Naive thymus-derived CD4-positive, alpha-beta T cell (primary cell): ENCODE measurements at places on chromosomes 4 and X. TPM values are rescaled to one million over a fixed set of nuclear protein-coding genes. Genes with fewer than 3 reads are reported as not detected.

DNA sequence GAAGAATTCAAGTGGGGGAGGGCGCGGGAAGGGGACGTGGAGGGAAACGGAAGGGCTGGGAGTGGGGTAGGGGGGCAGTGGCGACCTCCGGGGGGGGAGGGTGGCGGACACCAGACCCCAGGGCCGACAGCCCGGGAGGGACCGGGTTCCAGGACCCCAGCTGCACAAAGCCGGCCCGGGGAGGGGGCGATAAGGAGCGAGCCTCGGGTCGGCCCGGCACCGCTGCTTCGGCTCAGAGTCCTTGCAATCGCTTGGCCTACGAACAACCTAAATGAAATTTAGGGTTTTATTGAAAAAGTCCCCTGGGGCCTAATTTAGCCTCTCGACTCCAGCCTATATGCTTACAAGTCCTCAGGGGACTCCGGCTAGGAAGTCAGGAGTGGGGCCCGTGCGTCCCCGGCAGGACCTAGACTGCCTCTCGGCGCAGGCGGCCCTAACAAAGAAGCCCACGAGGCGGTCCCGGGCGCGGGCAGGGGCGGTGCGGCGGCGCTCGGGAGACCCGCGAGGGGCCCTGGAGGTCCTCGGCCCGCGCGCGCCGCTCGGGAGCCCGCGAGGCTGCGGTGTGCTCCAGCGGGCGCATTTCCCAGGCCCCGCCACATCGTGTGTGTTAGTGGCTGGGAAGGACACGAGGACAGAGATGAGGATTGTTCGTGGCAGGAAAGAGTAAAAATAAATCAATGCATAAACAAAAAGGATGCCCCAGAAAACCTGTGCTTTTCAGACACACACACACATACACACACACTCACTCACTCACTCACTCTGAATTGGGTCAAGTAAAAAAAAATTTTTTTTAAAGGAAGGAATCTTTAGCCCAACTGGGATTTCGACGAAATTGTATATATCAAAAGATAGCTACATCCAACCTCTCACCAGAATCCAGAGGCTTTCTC lies 70.0 kb downstream of the MGST2 start:
- no peaks in the 10 kb centered on the region for H3K27me3 ChIP-seq
- DNase-seq: no peak
- H3K36me3 ChIP-seq: no peaks in the 10 kb centered on the region
- H3K27ac ChIP-seq: no peak overlapping the region
- H3K4me3 ChIP-seq: peak overlapping the region; percentile 44
- H3K4me1 ChIP-seq: peaks cover 5% of the 10 kb centered on the region

GRCh38 chrX:22397566-22397965 lies 124.9 kb downstream of the CBLL2 start:
- no peaks in the 10 kb centered on the region for H3K36me3 ChIP-seq
- H3K4me1 ChIP-seq: no peaks in the 10 kb centered on the region
- DNase-seq: no peak
- no peak overlapping the region for H3K4me3 ChIP-seq

GRCh38 chr4:169952236-169953002 lies 73.8 kb downstream of the MFAP3L start:
- H3K36me3 ChIP-seq: no peaks in the 10 kb centered on the region

FBXW7 gene
- 40.4 TPM for polyA plus RNA-seq

ERCC6L gene
- 0.58 TPM for polyA plus RNA-seq

DNA sequence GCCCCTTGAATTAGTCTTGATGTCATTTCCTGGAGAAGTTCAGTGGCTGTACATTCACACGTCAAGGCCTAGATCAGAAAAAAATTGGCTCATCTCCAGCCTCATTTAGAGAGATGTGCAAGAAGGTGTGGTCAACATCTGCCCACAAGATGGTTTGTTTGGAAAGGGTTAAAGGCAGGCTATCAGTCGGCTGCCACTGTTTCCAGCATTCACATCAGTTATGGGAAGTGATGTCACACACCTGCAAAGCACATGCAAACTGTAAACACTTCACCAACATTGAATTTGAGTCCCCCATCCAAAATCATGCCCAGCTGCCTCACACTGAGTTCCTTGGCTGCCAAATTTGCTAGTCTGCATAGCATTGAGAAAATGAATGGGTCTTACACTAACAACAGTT lies 498.3 kb upstream of the INTU start:
- DNase-seq: no peak
- H3K27me3 ChIP-seq: no peaks in the 10 kb centered on the region
- H3K36me3 ChIP-seq: no peaks in the 10 kb centered on the region
- no peaks in the 10 kb centered on the region for H3K4me1 ChIP-seq
- no peak overlapping the region for H3K4me3 ChIP-seq
